ENCODE measurements at places on chromosomes 3 and 15. TPM values are rescaled to one million over a fixed set of nuclear protein-coding genes. Genes with fewer than 3 reads are reported as not detected.

The AMOTL2 gene
- total RNA-seq = 92.5 TPM

The EIF1B gene
- 62.6 TPM for total RNA-seq

The SLC30A4 gene
- total RNA-seq = 9.0 TPM

The CHRNA7 gene
- 0.16 TPM for total RNA-seq

The SEMA3G gene
- 97.3 TPM for total RNA-seq

The LCMT2 gene
- 3.4 TPM for total RNA-seq

The DRD3 gene
- not detected for total RNA-seq

The C2CD4A gene
- not detected for total RNA-seq

The EPHA6 gene
- 1.0 TPM for total RNA-seq

The PDZRN3 gene
- total RNA-seq = 63.8 TPM

The RLBP1 gene
- total RNA-seq = not detected

The LRRC2 gene
- 6.3 TPM for total RNA-seq

The GPR149 gene
- not detected for total RNA-seq

The FSIP1 gene
- 1.0 TPM for total RNA-seq

Data from subcutaneous adipose tissue (tissue), 4 donors.